ENCODE measurements at places on chromosomes 11 and 22.

DNA sequence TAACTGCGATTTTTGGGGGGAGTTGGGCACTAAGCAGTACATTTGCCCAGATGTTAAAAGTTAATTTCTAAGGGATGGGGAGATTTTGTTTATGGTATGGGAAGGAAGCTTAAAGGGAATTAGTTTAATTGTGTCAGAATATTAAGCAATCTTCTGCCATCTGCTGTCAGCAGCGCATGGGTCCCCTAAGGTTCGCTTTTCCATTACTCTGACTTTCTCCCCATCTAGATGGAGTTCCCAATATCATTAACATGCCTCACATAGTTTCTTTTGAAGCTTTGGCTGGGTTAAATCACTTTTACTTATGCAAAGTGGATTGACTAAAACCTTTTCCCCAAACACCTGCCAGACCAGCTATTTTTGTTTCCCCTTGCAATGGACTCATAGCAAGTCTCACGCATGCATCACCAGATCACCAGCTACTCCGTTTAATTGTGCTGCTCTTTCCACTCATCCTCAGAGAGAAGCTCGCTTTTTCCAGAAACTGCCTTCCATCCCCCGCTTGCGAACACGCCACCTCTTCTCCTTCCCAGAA is 172.7 kb downstream of the FAT3 start:
- peak; percentile 28 for DNase-seq

GRCh38 chr11:33387996-33388395 is 130.8 kb downstream of the HIPK3 start:
- no peak for DNase-seq

DNA sequence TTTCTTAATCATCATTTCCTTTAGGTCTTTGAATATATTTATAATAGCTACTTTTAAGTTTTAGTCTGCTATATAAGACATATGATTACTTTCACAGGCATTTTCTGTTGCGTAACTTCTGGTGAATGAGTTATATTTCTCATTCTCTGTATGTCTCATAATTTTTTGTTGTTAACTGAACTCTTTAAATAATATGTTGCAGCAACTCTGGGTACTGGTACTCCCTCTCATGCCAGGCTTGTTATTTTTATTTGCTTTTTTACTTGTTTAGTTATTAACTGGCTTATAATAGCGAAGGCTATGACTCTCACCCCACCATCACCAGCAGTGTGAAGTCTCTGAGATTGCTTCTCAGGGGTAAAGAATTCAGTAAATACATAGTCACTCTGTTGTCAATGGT is 524.2 kb upstream of the CHORDC1 start:
- no peak for DNase-seq

- DNase-seq: peak; percentile 96
Observed at GRCh38 chr11:87775036-87775435, 400.2 kb downstream of the RAB38 start.

GRCh38 chr22:36881504-36882245 is 20.9 kb downstream of the NCF4 start:
- no peak for DNase-seq

DNA sequence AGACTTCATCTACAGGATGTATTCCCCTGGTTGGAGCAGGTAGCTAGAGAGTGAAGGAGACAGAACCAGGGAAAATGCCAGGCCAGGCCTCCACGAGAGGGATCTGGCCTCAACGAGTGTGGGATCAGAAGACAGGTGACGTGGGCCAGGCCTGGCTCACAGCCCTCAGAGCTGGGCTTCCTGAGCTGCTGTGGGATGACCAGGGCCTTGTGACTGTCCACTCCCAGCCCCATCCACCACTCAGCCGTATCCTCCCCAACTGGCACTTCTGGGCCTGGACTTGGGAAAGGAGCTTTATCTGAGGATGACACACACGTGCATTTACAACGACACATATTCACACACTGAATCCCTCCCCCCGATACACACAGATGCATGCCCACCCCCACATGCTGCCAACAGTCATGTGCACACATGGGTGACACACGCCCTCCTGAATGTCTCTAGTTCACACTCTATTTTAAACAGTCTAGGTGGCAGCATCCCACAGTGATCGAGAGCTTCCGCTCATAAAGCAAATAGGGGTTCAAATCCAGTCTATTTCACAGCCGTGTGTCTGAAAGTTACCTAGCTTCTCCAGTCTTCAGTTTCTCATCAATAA is 93.1 kb downstream of the TP53I11 start:
- DNase-seq: no peak

GRCh38 chr22:24379536-24379935 is 47.9 kb upstream of the ADORA2A start:
- DNase-seq: no peak
